ENCODE measurements at places on chromosomes 6 and 20. TPM values are rescaled to one million over a fixed set of nuclear protein-coding genes. Genes with fewer than 3 reads are reported as not detected.

DNA sequence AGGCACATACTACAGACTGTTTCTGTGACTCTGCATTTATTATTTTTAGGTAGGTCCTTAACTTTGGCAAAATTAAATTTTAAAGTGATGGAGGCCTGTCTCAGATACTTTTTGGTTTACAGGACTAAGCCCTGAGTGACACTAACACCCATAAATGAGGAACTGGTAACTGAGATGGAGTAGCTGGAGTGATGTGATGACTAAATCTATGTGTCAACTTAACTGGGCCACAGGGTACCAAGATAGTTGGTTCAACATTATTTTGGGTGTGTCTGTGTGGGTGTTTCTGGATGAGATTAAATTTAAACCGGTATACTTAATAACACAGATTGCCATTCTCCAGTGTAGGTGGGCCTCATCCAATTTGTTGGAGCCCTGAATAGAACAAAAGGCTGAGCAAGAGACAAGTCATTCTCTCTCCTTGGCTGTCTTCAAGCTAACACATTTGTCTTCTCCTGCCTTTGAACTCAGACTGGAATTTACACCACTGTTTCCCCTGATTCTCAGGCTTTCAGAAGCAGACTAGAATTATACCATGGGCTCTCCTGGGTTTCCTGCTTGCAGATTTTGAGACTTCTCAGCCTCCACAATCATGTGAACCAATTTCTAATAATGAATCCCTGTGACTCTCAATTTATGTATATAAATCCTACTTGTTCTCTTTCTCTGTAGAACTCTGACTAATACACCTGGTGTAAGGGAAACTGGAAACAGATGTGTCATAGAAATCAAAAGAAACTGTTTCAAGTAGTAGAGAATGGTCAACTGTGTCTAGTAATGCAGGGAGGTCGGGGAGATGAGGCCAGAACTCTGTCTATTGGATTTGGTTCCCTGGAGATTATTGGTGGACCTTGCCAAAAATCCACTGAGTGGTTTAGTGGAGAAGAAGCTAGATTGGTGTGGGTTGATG lies 579.2 kb downstream of the EPM2A start:
- no peak for DNase-seq

DNA sequence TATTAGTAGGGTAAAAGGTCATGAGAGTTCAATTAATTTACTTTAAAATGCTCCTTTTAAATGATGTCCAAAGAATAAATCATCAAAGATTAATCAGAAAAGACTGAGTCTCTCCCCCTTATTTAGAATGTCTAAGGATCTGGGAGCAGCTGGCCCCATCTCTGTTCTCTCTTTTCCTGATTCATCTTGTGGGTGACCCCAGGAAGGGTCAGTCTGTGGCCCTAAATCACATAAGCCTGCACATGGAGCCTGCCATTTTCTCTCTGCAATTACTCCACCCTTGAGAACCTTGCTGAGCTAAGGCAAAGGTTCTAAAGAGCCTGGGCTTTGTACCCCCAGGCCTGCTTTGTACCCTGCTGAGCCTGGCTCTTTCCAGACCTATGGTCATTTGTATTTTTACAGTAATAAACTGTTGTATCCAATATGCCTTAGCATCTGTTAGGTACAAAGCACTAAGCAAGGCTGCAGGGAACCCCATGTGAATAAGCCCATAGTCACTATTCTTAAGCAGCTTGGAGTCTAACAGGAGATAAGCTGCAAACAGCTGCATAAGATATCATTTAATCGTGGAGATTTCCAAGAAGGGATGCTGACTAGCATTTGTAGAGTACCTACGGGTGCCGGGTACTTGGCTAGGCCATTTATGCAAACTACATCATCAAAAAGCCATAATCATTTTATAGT lies 431.0 kb upstream of the MARCKS start:
- DNase-seq, result no peak

- DNase-seq, result no peak
Measured at GRCh38 chr6:46715141-46715540, 20.0 kb downstream of the PLA2G7 start.

DNA sequence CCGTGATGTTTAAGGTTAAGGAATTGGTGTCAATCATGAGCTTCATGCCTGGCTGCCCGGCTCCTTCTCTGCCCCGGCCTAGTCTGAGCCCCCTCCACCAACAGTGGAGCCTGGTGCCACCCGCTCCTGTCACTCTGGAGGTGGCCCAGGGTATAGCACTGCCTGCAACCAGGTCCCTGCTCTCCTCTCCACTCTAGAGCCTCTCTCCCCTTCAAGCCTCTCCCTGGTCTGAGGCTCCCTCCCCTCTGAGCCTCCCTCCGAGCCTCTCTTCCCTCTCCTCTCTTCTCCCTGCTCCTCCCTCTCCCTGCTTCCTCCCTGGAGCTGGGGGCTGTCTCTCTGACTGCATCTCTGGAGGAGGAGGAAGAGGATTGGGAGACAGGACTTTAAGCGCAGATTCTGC lies 31.3 kb upstream of the MRGBP start:
- no peak for DNase-seq

DNA sequence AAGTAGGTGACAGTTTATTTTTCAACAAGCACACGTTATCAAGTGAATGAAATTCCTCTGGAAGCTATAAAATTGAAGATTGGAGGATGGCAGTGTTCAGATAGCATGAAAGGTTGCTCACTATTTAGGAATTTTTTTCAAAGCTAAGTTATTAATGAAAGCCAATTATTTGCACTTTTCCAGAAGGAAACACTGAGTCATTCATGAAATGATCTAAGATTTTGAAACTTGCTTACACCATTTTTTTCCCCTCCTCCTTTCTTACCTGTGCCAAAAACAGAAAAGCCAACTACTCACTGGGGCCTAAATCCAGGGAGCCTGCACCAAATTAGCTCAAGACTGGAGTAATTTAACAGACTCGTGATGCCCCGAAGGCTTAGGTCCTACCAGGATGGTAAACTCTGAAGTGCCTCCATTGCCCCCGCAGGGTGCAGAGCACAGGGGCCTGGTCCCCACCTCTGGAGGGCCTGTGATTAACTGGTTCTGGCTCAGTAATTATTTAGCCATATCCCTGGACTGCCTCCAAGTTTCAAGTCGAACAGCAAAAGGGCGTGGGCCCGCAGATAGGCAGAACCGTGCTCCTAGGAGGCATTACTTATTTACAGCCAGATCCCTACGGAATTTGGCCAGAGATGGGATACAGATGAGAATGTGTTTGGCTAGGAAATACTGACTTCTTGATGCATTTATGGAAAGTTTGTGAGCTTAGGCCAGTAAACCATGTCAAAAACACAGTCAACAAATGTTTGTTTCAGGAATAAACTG lies 28.0 kb upstream of the ZNF217 start:
- peak; percentile 77 for DNase-seq

- no peak for DNase-seq
Measured at GRCh38 chr20:57555457-57556184, 5.3 kb upstream of the PCK1 start.

DNA sequence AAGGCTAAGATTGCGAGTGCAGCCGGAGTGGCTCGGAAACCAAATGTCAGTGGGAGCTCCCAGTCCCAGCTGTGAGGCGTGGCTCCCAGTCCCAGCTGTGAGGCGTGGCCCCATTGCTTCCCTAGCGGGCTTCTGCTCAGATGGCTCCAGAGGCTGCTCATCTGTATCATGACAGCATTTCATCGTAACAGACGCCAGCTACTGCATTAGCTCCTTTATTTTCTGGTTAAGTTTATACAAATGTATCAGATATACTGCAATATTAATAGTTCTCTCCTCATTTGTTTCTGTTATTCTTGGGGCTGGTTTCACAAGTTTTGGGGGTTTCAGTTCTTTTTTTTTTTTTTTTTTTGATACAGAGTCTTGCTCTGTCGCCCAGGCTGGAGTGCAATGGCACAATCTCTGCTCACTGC lies 34.7 kb upstream of the TBXT start:
- no peak for DNase-seq

DNA sequence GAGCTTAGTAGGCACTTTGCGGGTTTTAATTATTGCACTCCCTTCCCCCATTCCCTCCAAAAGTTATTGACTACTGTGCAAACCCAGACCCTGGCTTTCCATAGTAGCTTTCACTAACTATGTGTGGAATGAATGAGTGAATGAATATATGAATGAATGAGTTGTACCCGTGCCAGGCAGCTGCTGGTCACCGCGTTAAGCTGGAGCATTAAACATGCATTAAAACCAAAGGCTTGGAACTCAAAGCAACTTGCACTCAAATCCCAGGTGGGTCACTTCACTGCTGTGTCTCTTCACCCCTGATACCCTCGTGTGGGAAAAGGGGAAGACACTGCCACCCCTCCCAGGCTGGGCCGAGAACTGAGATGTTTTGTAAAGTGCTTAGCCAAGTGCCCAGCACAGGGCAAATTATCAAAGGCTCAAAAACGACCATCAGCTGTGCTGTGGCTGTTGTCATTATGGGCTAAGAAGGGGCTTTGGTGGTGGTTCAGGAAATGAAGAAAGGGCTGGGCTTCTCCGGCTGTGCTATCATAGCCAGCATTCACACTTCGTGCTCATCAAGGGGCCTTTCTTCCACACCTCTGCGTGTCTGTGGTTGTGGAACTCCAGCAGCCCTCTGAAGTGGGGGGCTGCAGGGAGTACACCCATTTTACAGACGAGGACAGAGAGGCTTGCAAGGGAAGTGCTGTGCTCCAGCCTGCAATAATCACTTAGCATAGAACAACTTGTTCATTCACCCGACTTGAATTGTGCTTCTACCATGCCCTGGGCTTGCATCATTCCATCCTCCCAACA lies 60.2 kb upstream of the STX16 start:
- no peak for DNase-seq

DNA sequence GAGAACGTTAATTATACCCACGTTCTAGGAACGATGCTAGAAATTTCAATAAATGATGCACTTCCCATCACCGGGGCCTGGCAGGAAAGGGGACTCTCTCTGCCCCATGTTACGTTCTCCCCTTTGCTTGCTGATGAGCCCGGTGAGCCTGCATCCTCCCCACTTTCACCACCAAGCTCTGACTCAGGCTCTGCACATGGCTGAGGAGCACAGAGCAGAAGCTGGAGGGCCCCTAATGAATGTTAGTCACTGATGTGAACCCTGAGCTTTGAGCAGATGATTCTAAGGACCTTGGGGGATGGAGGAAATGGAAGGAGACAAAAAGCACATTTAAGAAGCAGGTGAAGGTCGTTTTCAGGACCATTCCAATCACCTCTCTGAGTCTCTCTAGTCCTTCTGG lies 468.2 kb upstream of the ARID1B start:
- no peak for DNase-seq

DNA sequence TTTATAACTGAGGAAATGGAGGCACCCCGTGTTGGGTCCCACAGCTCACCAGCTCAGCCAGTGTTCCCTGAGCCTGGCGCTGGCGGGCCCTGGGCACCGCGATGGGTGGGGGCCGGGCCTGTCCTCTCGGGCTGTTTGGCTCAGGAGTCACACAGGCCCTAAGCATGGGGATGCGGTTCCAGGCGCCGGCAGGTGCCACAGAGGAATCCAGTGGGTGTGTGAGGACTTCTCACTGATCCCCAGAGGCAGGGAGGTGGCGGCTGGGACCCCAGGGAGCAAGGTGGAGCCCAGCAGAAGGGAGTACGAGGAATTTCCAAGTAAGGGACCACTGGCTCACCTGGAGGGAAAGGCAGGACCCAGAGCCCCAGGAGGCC lies 57.5 kb downstream of the IRF4 start:
- peak; percentile 58 for DNase-seq

GRCh38 chr6:11318835-11319813 lies 86.7 kb upstream of the NEDD9 start:
- DNase-seq, result no peak

DNA sequence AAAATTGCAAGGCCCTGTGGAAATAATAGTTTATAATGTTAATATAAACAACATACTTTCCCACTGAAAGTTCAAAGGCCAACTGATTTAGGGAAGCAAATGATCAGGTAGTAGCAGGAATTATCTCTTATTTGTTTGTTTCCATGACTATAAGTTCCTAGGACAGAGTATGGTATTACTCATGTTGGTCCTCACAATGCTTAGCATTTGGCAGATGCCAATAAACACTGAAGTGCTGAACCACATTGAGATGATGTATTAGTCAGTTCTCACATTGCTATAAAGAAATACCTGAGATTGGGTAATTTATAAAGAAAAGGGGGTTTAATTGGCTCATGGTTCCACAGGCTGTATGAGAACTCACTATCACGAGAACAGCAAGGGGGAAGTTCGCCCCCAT lies 129.6 kb upstream of the NUP153 start:
- DNase-seq, result no peak

DNA sequence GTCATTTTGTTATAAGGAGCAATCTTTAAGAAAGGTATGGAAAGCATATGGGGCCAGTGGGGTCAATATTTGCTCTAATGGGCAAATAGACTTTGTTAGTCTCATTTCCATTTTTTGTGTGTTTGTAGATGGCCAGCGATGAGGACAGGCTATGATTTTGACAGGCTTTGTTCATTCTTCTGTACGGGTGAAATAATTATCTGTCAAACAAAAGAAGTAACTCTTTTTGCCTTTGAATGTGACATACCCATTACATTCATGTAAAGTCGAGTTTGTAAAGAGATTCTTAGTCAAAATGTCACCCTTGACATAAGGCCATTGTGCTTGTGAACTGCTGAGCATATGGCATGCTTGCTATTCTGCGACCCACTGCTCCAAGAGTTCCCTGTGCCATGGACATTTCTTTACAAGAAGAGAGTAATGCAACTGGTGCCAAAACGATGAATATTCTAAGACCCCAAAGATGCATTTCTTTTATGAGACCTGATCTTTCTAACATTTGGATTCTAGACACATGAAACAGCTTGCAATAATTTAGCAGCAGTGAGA lies 38.2 kb upstream of the JAG1 start:
- no peak for DNase-seq

- DNase-seq, result peak; percentile 93
Measured at GRCh38 chr20:62875419-62876361, 14.1 kb upstream of the TCFL5 start.

GRCh38 chr6:75874224-75874623 lies 125.2 kb downstream of the MYO6 start:
- DNase-seq, result no peak

DNA sequence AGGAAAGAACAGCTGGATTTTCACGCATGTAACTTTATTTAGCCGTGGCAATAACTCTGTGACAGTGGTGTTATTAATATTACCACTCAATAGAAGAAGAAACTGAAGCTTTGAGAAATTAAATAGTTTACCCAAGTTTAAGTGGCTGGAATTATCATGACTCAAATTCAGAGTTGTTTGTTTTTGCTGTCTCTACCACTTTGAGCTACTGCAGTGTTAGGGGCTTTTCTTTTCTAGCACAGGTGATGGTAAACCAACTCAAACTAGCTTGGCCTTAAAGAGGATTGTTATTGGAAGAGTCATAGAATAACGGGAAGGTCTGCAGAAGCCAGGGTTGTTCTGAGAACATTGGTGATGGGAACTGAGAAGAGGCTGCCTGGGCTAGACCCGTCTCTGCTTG lies 66.0 kb upstream of the PREP start:
- DNase-seq, result no peak

GUCA1A gene
- total RNA-seq, result not detected

GHRH gene
- total RNA-seq, result not detected

PPIL6 gene
- 1.9 TPM for total RNA-seq

CCR6 gene
- not detected for total RNA-seq

DYNLT2 gene
- total RNA-seq, result 1.1 TPM

NFATC2 gene
- total RNA-seq, result 4.4 TPM

SLC22A16 gene
- 1.6 TPM for total RNA-seq

VGLL2 gene
- not detected for total RNA-seq

NOTCH4 gene
- total RNA-seq, result 24.1 TPM

FOXA2 gene
- not detected for total RNA-seq

IL17A gene
- not detected for total RNA-seq

All from posterior vena cava (tissue), 2 donors.